Activated naive CD8-positive, alpha-beta T cell treated with anti-CD3 and anti-CD28 coated beads for 36 hours (primary cell): ENCODE measurements at places on chromosomes 1 and 21.
A peak's percentile ranks its signal among the peaks of the same experiment; 100 is the strongest.

DNA sequence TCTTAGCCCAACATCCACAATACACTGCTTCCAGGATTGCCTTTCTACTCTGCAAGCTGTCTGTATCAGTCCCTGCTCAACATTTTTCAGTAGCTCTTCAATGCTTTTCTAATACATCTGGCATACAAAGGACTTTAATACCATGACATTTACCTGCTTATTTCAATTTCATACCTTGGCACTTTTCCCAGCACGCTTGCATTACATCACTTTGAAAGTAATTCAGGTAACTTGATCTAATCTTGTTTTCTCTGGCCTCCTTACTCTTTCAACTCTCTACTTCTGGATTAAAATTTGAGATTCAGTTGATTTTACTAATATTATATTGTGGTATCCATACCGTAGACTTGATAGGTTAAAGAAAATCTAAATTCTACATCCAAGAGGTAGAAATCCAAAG is 103.0 kb downstream of the PTGS2 start:
- DNase-seq: no peak

DNA sequence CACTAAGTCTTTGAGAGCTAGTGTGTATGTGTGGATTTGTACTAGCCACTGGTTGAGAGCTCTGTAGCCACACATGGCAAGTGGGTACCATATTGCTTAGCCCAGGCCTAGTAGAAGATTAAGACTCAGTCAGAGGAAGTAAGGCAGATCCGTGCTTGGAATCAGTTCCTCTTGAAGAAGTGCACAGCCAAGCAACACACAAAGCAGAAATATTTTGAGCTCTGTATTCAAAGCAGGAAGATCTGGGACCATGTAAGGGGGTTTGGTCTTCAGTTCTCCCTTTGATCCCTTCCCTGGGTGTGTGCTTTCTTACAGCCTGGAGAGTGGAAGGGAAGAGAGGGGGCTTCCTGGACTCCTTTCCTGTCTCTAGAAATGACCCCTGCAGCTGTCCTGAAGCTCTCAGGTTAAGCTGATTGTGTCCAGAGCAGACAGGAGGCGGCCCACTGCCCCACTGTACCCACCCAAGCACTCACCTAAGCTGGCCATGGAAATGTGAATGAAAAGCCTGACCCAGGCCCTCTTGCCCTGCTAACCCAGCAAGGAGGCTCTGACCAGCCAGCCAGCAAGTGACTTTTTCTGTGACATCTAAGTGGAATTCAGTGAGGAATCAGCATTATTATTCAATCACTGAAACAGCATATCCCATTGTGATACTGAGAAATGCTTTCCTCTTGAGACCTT is 3.6 kb downstream of the ETS2 start:
- DNase-seq: no peak

DNA sequence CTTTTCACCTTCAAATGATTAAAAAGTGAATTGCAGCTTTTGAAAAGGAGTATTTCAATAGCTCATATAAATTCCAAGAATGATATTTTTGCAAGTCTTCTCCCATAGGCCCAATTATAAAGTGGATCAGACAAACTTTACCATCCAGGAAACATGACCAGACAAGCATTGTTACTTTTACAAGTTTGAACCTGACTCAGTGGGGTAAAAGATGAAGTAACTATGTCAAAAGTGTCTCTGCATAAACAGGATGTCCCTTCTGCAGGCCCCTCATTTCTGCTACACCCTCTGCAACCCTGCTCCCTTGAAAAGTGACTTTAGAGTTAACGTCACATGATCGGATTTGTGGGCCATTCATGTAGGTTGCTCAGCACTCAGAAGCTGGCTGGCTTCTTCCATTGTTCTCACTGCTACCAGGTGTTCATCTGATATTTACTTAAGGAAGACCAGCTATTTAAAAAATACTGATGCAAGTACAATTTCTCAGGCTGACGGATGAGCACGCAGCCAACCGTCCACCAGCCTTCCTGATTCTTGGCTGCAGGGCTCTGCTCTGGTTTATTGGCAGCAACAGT is 32.3 kb downstream of the URB1 start:
- no peak for DNase-seq

DNA sequence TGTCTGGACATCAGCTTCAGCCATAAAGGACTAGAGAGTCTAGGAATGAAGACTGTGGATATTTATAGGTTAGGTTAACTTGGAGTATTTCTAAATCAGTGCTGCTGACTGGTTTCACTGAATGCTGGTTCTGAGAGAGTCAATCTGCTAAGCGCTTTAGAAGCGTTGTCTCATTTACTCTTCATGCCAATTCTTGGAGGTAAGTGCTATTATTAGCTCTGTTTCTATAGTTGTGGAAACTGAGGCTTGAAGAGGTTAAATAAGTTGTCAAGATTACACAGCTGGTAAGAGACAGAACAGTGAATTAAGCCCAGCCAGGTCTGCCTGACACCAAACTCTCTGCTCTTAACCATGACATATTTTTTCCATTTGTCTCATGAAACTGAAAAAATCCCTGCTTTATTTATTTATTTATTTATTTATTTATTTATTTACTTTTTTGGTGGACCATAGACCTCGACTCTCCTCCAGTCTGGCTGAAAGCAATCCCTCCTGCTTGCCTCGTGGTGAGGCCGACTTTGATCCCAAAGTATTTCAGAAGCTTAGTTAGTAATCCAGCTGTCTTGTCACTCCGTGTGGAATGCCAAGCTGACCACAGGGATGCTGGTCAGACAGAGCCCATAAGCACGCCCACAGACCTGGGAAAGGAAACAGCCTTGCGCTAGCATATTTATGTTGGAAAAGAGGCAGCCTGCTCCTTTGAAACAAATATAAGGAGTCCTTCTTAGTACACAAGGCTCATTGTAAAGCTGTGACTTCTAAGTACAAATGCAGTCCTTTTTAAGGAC is 16.9 kb downstream of the NTMT2 start:
- DNase-seq: no peak

GRCh38 chr1:207867136-207868109 is 43.5 kb downstream of the CD34 start:
- peak; percentile 33 for DNase-seq

GRCh38 chr1:37250371-37250770 is 216.1 kb upstream of the GRIK3 start:
- DNase-seq: no peak
